ENCODE measurements at places on chromosomes 5 and 9.

DNA sequence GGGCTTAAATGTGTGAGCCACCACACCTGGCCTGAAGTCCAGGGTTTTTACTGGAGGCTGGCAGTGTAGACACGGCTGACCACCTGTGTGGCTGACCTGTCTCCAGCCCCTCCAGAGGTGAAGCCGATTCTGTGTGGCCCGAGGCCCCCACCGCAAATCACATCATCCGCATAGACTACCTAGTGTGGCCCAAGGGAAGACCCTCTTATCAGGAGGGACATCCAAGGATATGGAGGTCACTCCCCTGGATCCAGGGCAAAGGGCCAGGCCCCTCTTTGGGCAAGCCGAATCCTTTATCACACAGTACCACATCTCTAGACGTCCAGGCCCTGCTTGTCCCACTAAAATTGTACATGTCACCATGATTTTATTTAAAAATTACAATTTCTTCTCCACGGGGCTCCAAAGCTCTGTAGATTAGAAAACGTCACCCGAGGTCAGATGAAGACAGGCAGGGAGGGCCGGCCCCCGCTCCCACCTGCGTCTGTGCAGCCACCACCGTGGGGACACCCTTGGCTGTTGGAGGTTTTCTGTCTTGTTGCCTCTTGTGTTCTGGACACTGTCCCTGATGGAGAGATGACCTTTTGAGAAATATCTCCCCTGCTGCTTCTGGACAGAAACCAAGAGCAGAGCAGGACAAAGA, 20.1 kb downstream of the LAMC3 start:
- DNase-seq: no peak

DNA sequence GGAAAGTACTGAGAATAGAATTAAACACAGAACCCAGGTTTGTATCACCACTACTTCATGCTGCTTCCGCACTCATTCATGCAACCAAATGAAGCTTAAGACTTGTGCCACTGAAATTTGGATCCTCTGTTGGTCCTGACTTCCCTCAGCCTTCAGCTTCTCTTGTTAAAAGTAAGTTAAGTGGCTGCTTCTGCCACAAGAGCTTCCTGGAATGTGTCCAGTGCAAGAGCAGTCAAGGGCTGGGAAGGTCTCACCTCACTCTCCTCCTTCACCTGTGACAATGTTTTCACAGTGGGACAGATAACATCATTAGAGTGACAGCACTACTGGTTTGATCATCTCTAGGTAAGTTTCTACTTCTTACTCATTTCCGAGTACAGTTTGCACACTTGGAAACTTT, 7.9 kb downstream of the SNCAIP start:
- DNase-seq: no peak

- no peak for DNase-seq
Measured at GRCh38 chr5:168734620-168735300, 155.6 kb upstream of the PANK3 start.

GRCh38 chr5:76816110-76816831, 2.6 kb upstream of the F2RL1 start:
- no peak for DNase-seq

DNA sequence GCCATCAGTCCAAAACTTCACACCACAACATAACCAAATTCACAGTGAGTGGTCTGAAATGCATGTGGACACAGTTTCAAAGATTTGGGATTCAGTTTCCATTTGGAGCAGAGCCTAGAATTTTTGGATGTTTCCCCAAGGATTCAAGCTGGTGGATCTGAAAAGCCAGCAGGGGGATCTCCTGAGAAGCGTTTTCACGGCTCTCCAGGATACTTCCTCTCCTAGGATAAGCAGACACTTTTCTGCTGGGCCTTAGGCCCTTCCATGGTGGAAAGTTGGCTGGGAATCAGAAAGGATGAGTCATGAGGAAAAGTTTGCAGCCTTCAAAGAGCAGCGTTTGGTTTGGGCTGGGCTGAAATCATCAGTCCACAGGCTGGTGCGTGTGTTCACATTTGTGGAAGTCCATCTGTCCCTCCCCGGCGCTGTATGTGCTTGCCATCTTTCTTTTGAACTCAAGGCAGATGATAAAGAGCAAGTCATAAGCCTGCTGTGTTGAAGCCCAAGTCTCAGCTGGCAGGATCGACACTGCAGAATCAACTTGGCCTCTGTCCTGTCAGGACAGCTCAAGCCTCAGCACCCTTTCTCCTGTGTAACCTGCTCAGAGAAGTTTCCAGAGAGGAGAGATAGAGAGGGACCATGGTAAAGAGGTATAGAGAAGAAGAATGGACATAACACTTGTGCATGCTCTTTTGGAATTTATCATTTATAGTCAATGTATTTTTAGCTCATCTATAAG, 152.6 kb upstream of the MSX2 start:
- no peak for DNase-seq

DNA sequence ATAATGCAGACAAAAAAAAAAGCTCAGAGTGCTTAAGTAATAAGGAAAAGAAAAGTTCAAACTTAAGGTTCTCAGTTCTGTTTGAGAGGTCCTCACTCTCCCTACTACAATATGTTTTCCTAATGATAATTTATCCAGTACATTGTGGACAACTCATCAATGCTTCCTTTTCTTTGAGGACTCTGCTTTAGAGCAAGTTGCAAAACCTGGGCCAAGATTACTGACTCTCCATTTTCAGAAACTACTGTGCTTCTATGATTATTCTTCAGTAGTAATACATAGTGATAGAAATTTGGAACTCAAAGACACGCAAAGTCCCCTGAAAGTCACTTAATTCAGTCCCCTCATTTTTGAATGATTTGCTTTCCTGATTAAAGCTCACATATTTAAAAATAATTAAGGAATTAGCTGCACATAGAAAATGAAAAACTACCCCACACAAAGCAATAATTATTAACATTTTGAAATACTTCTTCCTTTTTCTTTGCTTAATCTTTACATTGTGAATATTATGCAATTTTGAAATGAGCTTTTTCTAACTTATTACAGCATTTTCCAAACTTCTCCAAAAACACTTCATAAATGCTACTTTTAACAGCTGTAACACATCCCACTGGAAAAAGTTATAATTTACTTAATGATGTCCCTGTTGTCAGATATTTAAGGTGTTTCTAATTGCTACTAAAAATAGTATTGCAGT, 11.2 kb downstream of the CDKN2A start:
- DNase-seq: no peak

Measured in GM10248 (cell line).